ENCODE measurements at places on chromosomes 7 and 10.

GRCh38 chr7:43198599-43199090, 86.2 kb downstream of the HECW1 start:
- DNase-seq = no peak

- DNase-seq = no peak
Measured at GRCh38 chr10:42977032-42977416, 99.8 kb upstream of the RET start.

- DNase-seq = peak; percentile 2
Measured at GRCh38 chr7:97499204-97499603, 232.7 kb upstream of the TAC1 start.

DNA sequence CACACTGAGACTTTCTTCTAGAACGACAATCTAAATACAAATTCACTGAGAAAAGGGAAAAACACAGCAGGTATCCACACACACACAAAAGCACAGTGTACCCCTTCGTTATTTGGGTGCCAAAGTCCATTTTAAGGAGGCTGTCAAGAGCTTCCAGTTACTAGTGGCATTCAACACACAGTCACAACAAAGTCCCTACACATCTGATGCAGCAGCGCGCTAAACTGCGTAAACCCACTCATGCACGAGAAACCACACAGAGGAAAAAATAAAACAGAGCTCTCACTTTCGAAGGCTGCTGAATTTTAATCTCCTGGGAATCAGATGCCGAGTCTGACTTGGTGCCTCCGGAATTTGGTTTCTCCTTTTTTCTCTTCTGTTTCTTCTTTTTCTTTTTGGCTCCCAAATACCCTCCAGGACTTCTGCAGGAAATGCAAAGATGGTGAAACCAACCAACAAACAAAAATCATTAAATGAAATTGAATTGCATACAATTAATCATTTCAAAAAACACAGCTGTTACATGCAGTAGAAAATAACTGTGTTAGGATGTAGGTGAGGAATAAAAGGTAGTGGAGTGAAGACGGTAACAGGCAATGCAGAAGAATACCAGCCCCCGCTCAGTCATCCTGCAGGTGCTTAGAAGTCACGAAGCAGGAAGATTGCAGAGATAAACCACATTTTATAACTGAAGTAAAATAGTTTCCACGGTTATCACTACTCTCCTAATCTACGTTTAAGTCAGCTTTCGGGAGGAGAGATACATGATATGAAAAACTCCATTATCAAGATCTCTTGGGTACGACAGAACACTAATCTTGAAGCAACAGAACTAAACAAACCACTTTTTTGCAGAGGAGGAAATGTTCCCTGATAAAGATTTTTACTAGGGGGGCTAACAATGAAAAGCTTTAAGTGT, 27.1 kb downstream of the NMT2 start:
- DNase-seq = no peak

DNA sequence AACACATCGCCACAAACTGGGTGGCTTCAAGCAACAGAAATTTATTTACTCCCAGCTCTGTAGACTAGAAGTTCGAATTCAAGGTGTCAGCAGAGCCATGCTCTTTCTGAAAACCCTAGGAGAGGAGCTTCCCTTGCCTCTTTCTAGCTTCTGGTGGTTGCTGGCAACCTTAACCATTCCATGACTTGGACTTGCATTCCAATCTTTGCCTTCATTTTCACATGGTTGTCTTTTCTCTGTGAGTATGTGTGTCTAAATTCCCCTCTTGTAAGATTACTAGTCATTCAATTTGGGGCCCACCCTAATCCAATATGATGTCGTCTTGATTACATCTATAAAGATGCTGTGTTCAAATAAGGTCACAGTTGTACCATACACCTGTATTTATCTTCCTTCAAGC, 65.9 kb upstream of the PRKG1 start:
- DNase-seq = no peak

GRCh38 chr7:38244516-38244915, 28.9 kb downstream of the TARP start:
- no peak for DNase-seq

- DNase-seq = no peak
Measured at GRCh38 chr10:86367152-86367951, 757 bp upstream of the GRID1 start.

GRCh38 chr10:114245121-114245791, 6.2 kb downstream of the VWA2 start:
- DNase-seq = peak; percentile 14

DNA sequence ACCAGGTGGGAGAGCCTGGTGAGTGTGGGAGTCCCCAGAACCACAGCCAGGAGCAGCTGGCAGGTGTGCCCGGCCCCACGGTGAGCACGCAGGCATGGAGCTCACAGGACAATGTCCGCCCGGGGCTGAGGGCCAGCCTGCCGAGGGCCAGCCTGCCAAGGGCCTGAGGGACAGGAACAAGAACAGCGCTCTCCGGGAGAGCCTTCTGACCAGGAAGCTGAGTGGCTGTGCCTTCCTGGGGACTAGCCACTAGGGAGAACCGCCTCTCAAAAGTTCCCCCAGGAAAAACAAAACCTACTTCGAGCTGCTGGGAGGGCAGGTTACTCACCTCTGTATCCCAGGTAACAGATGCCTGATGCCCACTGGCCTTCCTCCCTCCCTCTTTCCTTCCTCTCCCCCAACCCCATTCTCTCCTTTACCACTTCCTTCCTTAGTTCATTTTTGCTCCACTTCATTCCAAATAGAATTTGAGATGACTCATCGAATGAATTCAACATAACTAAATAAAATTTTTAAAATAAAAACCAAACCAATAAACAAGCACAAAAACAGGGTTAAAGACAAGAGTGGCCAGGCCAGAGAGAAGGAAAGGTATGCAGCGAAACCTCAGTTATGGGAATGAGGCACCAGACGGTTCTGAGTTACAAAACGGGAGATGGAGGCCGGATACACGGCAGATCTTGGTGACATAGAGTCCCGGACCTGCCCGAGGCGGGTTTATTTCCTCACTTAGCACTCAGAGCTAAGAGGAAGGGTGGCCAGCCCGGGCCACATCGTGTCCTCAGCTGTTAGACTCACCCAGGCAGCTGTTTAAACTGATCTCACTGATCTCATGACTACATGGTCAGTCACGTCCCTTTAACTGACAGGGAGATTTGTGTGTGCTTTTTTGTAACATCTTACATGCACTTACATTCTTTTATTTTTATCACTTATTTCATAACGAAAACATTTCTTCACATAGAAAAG, 128.5 kb downstream of the TNS3 start:
- peak; percentile 94 for DNase-seq

GRCh38 chr10:88411772-88412349, 171.3 kb downstream of the RNLS start:
- no peak for DNase-seq

- peak; percentile 45 for DNase-seq
Measured at GRCh38 chr10:49592726-49593563, 17.2 kb upstream of the SLC18A3 start.

DNA sequence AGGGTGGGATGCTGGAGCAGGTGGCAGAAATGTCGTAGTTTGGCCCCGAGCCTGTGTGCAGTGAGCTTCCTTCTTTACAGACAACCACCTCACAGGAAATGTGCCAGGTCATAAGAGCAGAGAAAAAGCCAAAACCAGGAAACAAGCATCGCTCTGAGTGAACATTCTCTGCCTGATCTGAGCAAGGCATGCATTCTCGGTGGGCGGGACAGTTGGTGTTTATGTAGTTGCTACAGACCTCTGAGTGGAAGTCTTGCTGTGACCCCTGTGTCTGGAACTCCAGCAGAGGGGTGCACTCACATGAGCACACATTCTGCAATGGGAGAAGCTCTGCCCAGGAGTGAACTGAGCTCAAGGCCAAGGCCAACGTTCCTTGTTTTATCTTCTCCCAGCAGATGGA, 230.1 kb downstream of the TCERG1L start:
- DNase-seq = no peak

GRCh38 chr10:49333192-49333591, 34.2 kb downstream of the C10orf71 start:
- no peak for DNase-seq

GRCh38 chr10:53222806-53223205, 450.2 kb upstream of the MBL2 start:
- no peak for DNase-seq

- DNase-seq = no peak
Measured at GRCh38 chr7:128727239-128727638, 11.9 kb upstream of the CALU start.

GRCh38 chr10:73871295-73872189, 2.8 kb downstream of the CAMK2G start:
- DNase-seq = no peak

- DNase-seq = no peak
Measured at GRCh38 chr7:147432079-147432478, 1158.5 kb upstream of the C7orf33 start.

DNA sequence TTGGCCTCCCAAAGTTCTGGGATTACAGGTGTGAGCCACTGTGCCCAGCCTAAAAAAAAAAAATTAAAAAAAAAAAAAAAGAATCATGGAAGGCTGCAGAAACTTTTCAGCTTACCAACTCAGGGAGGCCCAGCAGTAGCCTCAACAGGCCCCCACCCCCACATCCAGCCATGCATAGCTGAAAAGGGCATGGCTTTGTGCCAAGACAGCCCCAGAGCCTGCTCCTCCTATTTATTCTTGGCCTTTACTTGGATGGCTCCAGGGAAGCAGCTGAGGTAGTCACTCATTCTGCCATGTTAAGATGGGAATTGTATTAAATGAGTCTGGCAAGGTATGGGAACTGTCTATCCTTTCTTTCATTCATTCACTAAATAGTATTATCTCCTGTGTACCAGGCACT, 13.7 kb upstream of the CNNM2 start:
- no peak for DNase-seq

DNA sequence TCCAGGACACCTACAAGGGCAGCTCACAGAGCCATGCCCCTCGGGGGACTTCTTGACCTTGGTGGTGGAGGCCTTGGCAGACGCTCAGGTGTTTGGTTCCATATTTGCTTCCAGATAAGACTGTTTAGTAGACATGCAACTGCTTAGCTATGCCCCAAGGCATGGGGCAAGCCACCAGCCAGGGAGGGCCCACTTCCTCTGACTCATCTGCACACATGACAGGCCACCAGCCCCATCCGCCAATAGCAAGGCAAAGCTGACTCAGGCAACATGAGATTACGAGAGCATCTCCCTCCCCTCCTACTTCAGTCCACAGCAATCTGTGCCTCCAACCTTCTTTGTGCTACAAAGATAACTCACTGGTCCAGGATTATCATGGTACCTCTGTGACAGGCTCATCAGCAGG, 54.9 kb downstream of the KCNMA1 start:
- DNase-seq = peak; percentile 89

DNA sequence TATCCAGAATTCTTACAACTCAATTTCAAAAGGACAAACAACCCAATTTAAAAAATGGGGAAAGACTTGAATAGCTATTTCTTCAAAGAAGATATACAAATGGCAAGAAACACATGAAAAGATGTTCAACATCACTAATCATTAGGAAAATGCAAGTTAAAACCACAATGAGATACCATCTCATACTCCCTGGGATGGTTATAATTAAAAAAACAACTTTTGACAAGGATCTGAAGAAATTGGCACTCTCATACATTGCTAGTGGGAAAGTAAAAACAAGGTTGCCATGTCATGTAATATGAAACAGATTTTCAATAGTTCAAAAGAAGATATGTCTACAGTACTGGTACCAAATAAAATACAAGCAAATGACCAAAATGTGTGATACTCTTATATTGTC, 9.0 kb downstream of the OAT start:
- DNase-seq = no peak

- no peak for DNase-seq
Measured at GRCh38 chr10:100442548-100442947, 20.3 kb upstream of the WNT8B start.

DNA sequence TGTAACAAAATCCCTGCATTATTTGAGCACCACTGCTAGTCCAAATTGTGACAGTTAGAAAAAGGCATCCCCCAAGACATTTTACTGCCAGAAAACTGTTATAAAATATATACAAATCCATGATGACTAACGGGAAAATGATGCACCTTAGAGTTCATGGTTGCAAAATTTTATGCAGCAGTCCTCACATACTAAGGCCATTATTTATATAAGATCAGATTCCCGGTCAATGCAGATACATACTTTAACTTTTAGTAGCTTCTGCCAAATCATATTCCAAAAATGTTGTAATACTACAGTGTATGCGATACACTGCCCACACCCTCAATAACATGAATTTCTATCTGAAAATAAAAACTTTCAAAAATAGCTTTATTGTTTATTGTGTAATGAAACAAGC, 239.9 kb upstream of the ZNF32 start:
- DNase-seq = peak; percentile 80

GRCh38 chr7:93941945-93942344, 20.4 kb downstream of the GNG11 start:
- peak; percentile 61 for DNase-seq

GRCh38 chr10:8454357-8454756, 399.9 kb downstream of the GATA3 start:
- no peak for DNase-seq

- DNase-seq = no peak
Measured at GRCh38 chr10:122021828-122022227, 32.9 kb downstream of the TACC2 start.

GRCh38 chr10:86113044-86113443, 253.6 kb downstream of the GRID1 start:
- no peak for DNase-seq

DNA sequence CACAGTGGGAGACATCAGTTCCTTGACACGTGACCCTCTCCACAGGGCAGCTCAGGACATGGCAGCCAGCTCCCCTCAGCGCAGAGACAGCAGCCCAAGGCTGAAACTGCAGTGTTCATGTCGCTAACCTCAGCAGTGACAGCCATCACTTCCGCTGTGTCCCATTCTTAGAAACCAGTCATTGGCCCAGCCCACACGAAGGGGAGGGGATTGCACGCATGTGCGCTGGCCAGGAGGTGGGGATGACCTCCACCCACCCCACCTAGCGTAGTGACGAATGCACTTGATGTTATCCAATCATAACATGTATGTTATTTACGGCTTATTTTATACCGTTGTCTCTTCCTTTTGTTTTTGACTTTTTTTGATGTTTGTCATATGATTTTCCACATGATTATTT, 36.9 kb upstream of the EGFR start:
- DNase-seq = no peak

DNA sequence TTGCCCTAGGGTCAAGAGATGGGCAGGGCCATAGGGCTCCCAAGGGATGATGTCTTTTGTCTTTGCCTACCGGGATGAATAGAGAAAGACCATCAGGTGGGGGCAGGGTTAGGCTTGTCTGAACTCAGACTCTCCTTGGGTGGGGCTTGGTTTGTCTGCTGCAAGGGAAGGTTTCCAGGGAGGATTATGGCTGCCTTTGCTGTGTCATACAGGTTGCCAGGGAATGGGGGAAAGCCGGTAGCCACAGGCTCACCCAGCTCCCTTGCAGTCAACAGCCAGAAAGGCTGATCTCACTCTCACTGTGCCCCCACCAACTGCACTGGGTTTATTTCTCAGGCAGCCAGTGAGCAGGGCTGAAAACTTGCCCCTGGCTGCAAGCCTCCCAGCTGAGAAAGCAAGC, 253.2 kb downstream of the POLR1F start:
- no peak for DNase-seq

DNA sequence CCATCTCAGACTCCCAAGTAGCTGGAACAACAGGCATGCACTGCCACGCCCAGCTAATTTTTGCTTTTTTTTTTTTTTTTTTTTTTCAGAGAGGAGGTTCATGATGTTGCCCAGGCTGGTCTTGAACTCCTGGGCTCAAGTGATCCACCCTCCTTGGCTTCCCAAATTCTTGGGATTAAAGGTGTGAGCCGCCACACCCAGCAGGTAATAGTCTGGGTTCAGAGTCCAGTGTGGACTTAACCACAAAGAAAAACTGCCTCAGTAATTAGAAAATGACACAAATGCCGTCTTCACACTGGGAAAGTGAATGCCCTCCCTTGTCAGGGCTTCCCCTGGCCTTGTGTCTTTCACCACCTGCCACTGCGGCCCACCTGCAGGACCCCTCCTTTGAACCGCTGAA, 101.1 kb downstream of the RAB11FIP2 start:
- no peak for DNase-seq
